Left lung (tissue), 14 donors: ENCODE measurements at places on chromosomes 1 and 21. TPM values are rescaled to one million over a fixed set of nuclear protein-coding genes. Genes with fewer than 3 reads are reported as not detected.

The GRIK1 gene
- total RNA-seq: not detected

The XCL1 gene
- 0.73 TPM for total RNA-seq

The ZBTB8A gene
- total RNA-seq: 8.6 TPM

The DENND1B gene
- 17.2 TPM for total RNA-seq

The SLC27A3 gene
- total RNA-seq: 56.5 TPM

The C1orf116 gene
- total RNA-seq: 212 TPM

The PGLYRP4 gene
- total RNA-seq: not detected

The OR10Z1 gene
- not detected for total RNA-seq

The UQCRHL gene
- total RNA-seq: 1.2 TPM

The DNAJC28 gene
- total RNA-seq: 1.6 TPM

The LHX4 gene
- total RNA-seq: 0.08 TPM

The SPRR2A gene
- not detected for total RNA-seq

The SLC44A5 gene
- 0.16 TPM for total RNA-seq

The OR2L3 gene
- not detected for total RNA-seq

The OR2T4 gene
- total RNA-seq: not detected

The FLG2 gene
- not detected for total RNA-seq

The HHIPL2 gene
- not detected for total RNA-seq

The ARMH1 gene
- total RNA-seq: 6.4 TPM

The SLC35D1 gene
- 10.9 TPM for total RNA-seq

The C8A gene
- not detected for total RNA-seq

The LSM10 gene
- 33.5 TPM for total RNA-seq

The ASAP3 gene
- 43.7 TPM for total RNA-seq

The AQP10 gene
- 0.20 TPM for total RNA-seq

The ALX3 gene
- total RNA-seq: not detected

The DOP1B gene
- total RNA-seq: 27.4 TPM

The PYHIN1 gene
- total RNA-seq: 2.5 TPM

The ITGB2 gene
- 404 TPM for total RNA-seq

The KRTAP19-3 gene
- not detected for total RNA-seq

The KISS1 gene
- 1.5 TPM for total RNA-seq

The NID1 gene
- 55.4 TPM for total RNA-seq

The TMEM81 gene
- total RNA-seq: 4.1 TPM

The NR1I3 gene
- not detected for total RNA-seq

The COL11A1 gene
- 0.21 TPM for total RNA-seq

The SAMD13 gene
- 0.84 TPM for total RNA-seq

The OR10T2 gene
- not detected for total RNA-seq

The SH2D2A gene
- total RNA-seq: 4.4 TPM

The S100A2 gene
- 7.1 TPM for total RNA-seq

The NPR1 gene
- 45.2 TPM for total RNA-seq

The GABRD gene
- 0.50 TPM for total RNA-seq

The LHX8 gene
- not detected for total RNA-seq

The C1orf56 gene
- total RNA-seq: 3.9 TPM

The LIN28A gene
- not detected for total RNA-seq

The MXRA8 gene
- total RNA-seq: 129 TPM

The GPR89A gene
- total RNA-seq: 14.5 TPM

The LYPD8 gene
- total RNA-seq: not detected

The SIPA1L2 gene
- total RNA-seq: 28.8 TPM

The CLDN17 gene
- total RNA-seq: not detected

The AIRE gene
- 0.06 TPM for total RNA-seq

The GABPB2 gene
- 11.3 TPM for total RNA-seq
